Fibroblast of mammary gland (primary cell): ENCODE measurements at places on chromosomes 2 and 18.

GRCh38 chr2:32671885-32672533 is 44.2 kb downstream of the TTC27 start:
- DNase-seq = peak; percentile 27

- peak; percentile 14 for DNase-seq
Observed at GRCh38 chr2:219570194-219570923, 980 bp downstream of the OBSL1 start.

GRCh38 chr2:227772197-227772661 is 26.5 kb downstream of the SCYGR8 start:
- DNase-seq = no peak

DNA sequence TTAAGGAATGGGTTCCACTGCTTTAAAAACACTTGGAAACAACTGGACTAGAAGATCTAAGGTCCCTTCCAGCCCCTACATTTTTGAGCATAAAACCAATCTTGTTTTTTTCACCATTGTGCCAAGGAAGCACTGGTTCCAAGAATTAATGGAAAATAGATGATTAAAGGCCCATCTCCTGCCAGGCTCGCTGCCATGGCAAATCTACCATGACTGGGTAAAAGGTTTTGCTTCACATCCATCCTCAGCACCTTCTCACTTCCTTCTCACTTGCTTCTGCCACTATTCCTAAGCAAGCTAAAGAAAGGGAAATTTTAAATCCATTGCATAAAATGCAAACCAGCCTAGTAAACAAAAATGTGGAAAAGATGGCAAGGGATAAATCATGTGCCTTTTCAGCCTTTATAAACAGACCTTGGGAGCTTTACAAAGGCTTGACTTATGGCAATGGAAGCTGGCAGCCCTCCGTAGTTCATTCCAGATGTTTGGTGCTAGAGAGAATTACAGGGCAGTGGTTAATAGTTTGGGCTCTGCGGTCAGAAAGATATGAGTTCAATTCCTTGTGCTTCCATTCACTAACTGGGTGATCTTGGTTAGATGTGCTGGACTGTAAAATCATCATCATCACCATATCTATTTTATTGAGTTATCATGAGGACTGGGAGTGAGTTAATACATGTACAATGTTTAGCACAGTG is 27.0 kb upstream of the ST3GAL5 start:
- DNase-seq = peak; percentile 47

DNA sequence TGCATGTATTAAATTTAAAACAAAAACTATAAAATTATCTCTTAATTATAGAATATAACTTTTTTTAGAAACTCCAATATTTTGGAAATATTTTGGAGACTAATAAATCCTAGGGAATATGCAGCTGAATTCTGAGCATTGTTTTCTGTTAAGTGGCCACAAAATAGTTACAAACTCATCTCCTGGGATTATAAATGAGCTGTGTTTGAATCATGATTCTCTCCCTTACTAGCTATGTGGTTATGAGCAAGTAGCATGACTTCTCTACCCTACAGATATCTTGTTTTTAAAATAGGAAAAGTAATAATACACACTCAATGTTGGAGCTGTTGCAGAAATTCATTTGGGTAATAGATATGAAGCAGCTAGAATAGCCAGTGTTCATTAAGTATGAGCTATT is 137.9 kb upstream of the ITGA4 start:
- DNase-seq = peak; percentile 29

DNA sequence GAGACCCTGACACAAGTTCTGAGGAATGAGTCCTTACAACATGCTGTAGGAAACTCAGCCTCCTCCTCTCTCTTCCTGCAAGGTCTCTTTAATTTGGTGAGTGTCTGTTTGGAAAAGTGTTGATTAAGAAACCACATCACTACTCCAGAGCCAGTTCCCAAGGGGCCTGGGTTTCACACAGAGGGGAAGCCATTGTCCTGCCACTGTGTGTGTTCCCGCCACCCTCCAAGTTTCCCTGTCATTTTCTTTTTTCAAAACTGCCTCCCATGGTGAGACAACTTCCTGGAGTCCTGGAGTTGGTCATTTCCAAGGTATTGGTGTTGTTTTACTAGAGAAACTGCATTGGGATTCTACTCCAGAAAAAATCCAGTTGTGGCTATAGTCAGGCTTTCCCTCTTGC is 232.0 kb upstream of the PARD3B start:
- no peak for DNase-seq

- DNase-seq = no peak
Observed at GRCh38 chr2:150482667-150483400, 4.6 kb downstream of the RND3 start.

DNA sequence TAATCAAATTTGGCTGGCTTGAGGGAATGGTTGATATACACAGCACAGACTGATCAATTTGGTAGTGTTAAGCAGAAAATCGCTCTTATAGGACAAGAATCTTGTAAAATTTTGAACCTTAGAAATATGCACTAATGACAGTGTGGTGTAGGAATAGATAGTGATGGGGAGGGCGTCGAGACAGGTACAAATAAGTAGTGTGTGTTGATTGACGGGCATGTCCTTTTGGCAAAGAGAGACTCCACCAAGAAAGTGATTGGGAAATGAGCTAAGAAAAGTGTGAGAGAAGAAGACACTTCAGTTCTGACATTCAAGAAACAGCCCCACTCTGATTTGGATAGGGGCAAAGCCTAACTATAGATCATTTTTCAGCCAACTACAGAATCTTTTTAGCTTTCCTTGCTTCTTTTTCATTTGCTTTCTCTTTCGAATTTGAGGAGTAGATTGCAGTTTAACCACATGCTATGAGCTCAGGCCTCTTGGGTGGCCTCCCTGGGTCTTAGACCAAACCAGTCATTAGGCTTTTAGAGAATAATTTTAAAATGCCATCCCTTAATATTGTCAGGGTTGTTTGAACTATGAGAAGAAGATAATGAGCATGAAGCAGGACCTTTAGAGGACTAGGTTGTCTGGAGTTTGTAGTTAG is 127.1 kb downstream of the CERS6 start:
- DNase-seq = peak; percentile 67

DNA sequence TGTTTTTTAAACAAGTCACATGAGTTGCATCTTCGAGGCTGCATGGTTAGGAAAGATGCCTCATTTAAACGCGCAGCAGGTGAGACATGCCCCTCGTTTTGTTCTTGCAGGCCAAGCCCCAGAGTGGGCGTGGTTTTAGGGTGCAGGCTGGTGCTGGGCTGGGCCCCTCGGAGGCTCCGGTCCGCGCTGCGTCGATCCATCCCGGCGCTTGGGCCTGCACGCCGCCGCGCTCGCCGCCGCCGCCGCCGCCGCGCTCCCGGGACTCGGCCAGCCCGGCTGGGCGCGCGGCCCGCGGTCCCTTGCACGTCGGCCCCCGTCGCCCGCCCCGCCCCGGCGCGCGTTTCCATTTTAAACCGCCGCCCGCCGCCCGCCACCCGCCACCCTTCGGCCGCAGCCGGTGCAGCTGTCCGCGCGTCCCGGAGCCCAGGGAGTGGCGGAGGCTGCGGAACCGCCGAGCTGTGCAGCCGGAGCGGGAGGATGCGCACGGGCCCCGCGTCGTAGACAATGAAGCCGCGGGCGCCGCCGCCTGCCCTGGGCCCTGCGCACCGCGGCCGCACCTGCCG is 175.5 kb downstream of the AGAP1 start:
- peak; percentile 62 for DNase-seq

DNA sequence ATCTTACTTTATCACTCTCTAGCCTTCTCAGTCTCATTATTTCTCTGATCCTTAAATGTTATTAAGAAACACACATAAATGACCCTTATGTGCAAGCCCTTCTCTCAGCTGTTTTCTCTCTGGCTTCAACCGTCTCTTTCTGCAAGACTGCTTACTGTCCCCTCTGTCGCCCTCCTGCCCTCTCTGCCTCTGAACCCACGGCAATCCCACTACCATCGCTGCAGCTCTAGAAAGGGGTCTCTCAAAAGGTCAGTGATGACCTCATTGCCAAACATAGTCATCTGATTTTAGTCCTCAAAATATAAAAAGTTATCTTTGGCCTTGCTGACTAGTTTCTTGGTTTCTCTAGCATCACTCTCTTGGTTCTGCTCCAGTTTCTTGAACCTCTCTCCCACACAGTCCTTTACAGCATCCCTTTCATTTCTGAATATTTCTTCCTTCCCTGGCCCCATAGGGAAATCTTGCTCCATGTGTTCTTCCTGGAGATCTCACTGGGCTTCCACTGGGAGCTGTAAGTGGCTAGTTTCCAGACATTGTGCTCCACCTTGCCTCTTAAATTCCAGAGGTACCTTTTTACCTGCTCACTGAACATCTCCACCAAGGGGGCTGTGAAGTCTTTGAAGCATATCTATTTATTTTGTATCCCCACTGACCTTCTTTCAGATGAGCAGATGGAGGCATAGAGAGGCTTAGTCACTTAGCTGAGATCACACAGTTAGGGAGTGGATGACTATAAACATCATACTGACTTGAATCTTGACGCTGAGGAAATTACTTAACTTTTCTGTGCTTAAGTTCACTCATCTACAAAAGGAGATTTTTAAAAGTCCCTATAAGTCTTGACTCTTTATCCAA is 96.2 kb downstream of the PDE1A start:
- peak; percentile 90 for DNase-seq

- no peak for DNase-seq
Observed at GRCh38 chr2:129462349-129462748, 517.1 kb upstream of the RAB6C start.

- no peak for DNase-seq
Observed at GRCh38 chr2:15633971-15634346, 42.3 kb downstream of the DDX1 start.

GRCh38 chr2:15275346-15275745 is 285.8 kb downstream of the NBAS start:
- DNase-seq = no peak

- DNase-seq = no peak
Observed at GRCh38 chr18:65659912-65660311, 90.9 kb upstream of the CDH7 start.

- DNase-seq = no peak
Observed at GRCh38 chr2:108893277-108893676, 95.7 kb downstream of the EDAR start.

GRCh38 chr2:11953258-11953657 is 206.8 kb downstream of the LPIN1 start:
- no peak for DNase-seq

DNA sequence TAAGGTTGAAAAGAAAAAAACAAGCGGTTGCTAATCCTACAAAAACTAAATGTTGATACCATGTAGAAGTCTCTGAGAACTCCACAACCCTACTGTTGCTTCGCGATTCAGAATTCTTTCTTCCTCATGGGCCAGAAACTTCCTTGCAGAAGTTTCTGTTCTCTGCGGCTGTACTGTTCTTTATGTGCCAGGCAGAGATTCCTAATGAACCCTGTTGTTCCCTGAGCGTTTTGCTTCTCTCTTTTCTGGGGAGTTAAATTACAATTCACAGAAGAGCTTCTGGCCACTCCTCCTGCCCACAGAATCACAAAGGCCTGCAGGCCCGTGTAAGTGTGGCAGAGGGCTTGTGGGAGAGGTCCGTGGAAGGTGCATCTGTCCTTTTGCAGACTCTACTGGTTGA is 1.8 kb upstream of the THNSL2 start:
- DNase-seq = no peak

DNA sequence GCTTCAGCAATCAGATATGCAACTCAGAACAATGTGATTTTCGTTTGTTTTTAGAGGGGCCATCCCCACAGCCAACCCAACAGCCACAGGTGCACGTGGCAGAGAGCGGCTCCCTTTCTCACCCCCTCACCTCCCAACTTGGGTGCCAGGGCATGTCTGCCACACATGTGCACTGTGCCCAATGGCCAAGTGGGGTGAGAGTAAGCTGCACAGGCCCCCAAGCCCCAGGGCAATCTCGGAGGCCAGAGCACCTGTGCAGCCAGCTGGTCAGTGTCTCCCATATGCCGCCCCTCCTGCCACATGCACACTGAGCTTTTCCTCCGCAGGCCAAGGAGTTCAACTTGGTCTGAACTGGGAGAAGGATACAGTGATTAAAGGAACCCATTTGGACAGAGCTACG is 1130.2 kb downstream of the DSC3 start:
- DNase-seq = no peak

GRCh38 chr2:134536296-134536695 is 182.5 kb downstream of the TMEM163 start:
- DNase-seq = no peak

DNA sequence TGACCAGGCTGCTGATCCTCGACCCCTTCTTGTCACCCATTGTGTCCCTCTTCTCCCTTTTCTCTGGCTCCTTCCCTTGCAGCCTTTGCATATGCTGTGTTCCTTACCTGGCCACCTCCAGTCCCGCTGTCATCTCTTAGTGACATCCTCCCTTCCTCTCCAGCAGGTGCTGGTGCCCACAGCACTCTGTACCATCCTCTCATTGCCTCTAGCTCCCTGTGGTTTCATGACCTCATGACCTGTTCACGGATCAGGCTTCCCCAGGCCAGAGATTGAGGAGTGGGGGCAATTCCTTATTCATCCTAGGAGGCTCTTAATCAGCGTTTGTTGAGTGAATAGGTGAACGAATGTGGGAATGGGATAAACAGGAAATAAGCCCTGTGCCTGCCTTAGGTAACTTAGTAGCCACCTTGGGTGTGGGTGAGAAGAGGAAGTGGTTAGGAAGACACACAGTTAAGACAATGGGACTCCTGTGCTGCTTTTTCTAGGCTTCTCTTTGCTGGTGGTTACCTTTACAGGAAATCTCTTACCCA is 35.5 kb downstream of the ITGA6 start:
- DNase-seq = no peak

- DNase-seq = no peak
Observed at GRCh38 chr2:75348307-75348706, 149.0 kb upstream of the TACR1 start.

GRCh38 chr18:42941860-42942259 is 173.6 kb downstream of the RIT2 start:
- DNase-seq = no peak

DNA sequence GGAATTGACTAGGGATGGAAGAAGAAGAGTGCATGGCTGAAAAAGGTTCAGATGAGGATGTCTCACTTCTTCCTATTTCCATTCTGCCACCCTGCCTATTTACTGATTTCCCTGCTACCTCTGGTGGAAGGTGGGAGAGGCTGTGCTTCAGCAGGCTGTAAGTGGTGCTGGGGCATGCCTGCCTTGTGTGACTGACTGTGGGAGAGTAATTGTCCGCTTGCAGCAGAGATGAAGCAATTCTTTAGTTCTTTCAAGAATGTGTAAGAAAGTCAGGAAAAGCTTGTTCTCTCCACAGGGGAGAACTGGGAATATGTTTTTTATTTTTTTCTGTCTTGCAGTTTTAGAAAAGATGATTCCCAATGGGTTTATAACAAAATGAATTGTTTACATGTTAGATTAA is 72.5 kb upstream of the NYAP2 start:
- no peak for DNase-seq

GRCh38 chr2:225454412-225454811 is 54.9 kb downstream of the NYAP2 start:
- no peak for DNase-seq

GRCh38 chr2:42809819-42810120 is 17.4 kb upstream of the HAAO start:
- DNase-seq = peak; percentile 79

- DNase-seq = peak; percentile 34
Observed at GRCh38 chr2:63643486-63643885, 54.7 kb downstream of the MDH1 start.

DNA sequence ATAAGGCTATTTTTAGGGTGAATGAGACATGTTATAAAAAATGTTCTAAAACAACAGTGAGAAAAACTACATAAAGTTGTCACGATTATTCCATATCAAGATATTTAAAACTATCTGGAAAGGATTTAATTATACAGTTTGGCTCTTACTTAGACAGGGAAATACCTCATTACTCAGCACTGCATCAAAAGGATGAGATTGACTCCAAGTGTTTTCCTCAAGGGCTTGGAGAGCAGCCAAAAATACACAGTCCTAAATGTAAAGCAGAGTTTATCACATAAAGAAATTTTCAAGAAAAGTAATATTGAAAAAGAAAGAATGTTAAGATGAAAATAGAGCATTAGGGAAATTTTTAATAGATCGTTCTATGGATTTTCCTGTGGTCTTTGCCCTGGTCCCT is 285.5 kb upstream of the NETO1 start:
- DNase-seq = no peak
